ENCODE measurements at places on chromosomes 6 and 20.

- DNase-seq: no peak
These were observed 220.2 kb upstream of the CEP162 start for GRCh38 chr6:84447651-84448050.

DNA sequence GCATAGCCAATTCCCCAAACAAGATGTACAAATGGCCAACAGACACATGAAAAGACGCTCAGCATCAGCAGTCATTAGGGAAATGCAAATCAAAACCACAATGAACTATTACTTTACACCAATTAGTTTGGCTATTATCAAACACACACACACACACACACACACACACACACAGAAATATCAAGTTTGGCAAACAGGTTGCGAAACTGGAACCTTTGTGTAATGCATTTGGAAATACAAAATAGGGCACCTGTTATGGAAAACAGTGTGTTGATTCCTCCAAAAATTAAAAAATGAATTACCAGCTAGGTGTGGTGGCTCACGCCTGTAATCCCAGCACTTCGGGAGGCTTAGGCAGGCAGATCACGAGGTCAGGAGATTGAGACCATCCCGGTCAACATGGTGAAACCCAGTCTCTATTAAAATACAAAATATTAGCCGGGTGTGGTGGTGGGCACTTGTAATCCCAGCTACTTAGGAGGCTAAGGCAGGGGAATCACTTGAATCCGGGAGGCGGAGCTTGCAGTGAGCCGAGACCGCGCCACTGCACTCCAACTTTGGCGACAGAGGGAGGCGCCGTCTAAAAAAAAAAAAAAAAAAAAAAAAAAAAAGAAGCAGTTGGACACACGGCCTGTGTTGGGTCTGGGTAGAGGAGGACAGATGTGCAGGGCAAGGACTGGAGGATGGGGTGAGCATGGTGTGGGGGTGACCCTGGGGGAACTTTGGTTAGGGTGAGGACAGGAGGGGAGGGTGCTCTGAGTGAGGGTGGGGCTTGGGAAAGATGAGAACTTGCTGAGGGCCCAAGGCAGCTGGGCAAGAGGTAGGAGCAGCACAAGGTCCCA lies 23.8 kb downstream of the HLA-F start:
- DNase-seq: no peak

DNA sequence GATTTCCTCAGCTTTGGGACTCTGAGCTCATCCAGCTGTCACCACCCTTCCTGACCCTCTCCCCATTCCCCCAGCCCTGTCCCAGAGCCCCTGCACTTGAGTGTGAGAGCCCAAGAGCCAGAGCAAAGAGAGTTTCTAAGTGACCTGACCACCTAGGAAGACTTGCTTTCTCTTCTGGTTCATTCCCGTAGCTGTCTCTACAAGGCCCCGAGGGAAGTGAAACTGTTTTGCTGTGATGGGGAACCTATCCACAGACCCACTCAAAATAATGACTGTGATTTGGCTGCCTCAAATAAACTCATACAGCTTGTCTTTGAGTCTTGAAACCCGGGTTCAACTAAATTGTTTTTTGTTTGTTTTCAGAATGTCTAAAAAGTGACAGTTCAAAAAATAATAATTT lies 74.6 kb upstream of the XRN2 start:
- DNase-seq: no peak

DNA sequence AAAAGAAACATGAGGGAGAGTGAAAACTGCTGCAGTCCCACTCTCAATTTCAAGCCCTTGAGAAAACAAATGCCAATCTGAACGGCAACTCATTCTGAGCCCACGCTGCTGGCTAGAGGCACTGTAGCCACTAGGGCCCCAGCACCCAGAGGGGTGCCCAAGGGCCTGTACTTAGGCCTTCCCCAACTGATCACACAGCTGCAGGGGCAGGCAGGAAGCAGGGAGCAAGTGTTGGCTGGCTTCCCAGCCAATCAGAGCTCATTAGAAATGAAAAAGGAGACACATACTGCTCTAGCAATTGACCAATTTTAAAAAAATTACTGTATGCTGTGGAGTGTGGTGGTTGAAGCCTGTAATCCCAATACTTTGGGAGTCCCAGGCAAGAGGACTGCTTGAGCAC lies 3.7 kb upstream of the BEND3 start:
- no peak for DNase-seq

- DNase-seq: no peak
These were observed 131.3 kb upstream of the GMDS start for GRCh38 chr6:2376429-2377355.

DNA sequence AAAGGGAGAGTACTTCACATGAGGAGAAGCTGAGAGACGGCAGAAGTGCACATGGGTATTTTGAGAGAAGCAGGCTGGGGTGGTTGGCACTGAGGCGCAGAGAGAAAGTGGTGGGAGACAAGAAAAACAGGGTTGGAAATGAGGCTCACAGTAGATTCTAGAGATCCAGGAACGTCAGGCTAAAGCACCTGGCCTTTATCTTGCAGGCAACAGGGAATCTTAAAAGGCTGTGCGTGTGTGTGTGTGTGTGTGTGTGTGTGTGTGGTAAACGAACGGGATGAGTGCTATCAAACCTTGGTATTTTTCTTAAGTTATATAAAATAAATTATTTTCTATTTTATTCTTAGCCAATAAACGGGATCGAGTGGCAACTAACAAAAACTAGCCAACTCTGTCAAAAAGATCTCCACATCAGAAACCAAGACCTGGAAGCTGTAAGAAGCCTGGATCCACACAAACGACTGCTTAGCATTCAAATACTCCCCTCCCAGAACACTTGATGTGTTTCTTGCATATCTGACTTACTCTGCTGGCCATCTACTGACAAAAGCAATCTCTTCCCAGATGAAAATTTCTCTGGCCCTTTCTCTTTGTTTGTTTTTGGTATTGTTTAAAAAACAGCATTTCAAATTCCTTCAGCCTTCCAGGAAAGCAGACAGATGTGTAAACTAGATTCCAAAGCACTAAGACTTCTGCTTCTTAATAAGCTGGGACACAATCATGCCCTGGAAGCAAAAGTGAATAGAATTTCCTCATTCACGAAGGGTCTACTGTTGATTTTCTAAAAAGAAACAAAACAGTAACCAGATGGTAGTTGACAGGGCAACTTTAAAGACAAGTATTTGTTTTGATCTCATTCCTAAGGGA lies 44.8 kb upstream of the FABP7 start:
- no peak for DNase-seq

DNA sequence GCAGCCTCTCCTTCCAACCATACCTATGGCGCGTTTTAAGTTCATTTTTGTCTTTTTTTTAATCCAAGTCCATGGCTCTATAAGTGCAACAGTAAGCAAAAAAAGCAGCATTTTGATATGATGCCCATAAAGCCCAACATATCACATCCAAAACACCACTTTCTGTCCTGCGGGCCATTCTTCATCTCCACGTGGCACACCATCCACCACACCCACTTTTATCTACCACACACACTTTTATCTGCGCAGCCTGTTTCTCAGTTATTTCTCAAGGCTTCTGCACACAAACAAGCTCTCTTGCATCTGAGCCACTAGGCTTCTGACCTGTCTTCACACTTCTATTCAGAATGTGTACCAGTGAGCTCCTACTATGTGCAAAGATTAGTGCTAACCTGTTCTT lies 5.3 kb downstream of the GCLC start:
- no peak for DNase-seq

DNA sequence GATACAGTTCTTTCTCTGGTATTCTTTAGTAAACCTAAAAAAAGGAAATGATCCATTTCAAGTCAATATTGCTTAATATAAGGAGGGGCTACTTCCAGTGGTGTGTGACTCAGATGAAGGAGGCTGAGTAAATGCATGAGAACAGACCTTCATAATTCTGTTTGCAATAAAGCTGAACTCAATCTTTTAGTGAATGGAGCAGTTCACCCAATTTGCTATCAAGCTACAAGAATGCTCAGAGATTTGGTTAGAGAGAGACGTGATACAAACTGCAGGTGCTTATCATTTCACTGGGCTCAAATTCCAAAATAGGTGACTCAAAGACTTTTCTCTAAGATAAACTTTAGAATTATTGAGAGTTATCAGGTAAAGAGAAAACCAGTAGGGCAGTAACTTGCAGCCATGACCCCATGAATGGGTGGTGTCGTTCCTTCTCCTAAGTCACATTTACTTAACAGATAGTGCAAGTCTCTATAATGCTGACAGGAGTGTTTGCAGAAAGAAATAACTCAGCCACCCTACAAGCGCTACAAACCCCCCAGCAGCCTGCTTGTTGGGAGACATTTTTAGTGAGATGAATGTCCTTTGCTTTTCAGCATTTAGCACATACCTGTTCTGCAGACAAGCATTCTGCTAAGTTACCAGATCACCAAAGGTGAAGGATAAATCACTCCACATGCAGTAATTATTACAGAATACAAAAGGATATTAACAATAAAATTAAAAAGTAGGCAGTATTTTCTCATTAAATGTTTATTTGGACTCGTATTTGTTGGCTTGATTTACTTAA lies 16.4 kb upstream of the BLOC1S5 start:
- DNase-seq: no peak

DNA sequence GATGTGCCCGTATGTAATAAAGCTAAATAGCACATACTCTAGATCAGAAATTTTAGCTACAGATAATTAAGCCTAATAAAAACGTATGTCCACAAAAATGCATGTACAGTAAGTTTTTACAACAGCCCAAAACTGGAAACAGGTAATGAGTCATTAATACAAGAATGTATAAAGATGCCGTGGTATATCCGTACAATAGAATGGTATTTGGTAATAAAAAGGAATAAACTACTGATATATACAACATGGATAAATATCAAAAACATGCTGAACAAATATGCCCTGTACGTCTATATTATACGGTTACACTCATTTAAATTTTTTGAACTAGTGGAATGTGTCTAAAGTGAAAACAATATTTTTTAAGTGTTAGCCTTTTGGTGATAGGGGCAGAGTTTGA lies 128.2 kb upstream of the ADGRB3 start:
- no peak for DNase-seq

DNA sequence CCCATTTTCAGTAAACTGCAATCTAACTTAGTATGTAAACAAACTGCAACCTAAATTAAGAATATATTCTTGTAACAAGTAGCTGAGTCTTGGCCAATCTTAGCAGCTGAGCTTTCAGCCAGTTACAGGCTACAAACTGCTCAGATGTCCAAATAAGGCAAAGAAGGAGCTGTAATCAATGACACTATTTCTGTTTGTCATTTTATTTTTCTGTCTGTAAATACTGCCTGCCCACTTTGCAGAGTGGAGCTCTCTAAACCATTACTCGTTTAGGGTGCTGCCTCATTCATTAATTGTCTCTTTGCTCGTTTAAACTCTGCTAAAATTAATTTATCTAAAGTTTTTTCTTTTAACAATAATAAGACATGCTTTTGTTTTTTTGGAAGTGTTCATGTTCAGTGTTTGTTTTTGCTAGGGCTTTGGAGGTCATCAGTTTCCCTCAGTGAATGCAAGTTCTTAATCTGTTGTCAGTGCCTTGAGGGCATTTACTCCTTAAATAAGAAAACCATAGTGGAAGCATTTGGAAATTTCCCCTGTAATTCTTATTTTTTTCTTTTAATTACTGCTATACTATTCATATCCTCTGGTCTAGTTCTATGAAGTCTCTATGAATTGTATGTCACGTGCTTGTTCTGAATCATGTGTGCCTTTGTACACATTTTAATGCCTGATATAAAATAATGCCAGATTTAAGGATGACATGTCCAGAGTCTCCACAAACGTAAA lies 3.6 kb upstream of the PRL start:
- no peak for DNase-seq

DNA sequence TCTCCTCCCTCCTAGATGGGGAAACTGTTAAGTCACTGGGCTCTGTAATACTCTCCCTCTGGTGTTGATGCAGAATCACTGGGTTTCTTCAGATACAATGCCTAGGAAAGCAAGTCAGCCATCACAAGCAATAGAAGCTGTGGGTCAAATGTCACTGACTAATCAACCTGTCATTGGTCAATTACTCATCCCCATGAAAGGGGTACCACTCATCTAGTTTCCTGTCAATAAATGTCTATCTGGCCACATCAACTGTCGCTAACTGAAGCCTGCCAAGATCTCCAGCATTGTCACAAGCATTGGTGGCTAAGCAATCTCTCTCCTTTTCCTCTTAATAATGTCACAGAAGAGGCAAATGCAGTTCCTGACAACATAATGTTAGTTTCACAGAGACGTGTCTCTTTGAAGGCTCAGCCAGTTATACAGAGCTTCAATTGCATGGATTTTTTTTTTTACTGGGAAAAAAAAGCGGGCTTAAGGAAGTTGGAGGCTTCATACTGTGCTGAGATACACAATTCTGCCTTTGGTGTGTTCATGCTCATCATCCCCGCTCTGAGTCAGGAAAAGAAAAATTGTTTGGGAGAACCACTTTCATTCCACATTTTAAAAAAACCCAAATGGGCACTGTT lies 355.9 kb downstream of the BTBD9 start:
- no peak for DNase-seq

- DNase-seq: no peak
These were observed 9.5 kb upstream of the SNAP25 start for GRCh38 chr20:10209091-10209490.

DNA sequence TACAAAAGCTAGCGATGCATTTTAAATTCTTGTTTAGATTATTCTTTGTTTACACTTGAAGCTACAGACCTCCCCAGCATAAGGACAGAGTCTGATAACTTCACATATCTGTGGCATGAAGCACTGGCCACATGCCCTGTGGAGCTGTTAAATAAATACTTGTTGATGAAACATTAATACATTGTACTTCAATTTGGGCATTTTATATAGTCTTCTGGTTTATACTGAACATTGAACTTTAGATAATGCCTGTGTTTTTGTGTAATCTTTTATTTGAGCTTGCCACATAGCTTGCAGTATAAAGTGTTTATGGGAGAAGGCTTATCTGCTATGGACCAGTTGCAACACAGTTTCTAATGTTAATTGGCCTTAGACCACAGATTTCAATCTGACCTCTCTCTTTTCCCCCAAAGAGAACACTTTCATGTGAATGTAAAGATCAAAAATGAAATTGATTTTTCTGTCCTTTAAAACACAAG lies 48.2 kb downstream of the FRK start:
- DNase-seq: no peak

GRCh38 chr6:36029464-36029863 lies 1.9 kb downstream of the MAPK14 start:
- DNase-seq: no peak

GRCh38 chr6:82955841-82956240 lies 109.8 kb downstream of the UBE3D start:
- no peak for DNase-seq

GRCh38 chr6:146598772-146599405 lies at the start of gene ADGB:
TSS of gene ADGB (plus strand) at chr6:146598972. CDS start at chr6:146599041, 69 bp downstream.
- no peak for DNase-seq

Data from CD4-positive, alpha-beta T cell treated with Interleukin-2 at 100 ng/mL for 4 hours (primary cell).